ENCODE measurements at places on chromosomes 16 and 17.

DNA sequence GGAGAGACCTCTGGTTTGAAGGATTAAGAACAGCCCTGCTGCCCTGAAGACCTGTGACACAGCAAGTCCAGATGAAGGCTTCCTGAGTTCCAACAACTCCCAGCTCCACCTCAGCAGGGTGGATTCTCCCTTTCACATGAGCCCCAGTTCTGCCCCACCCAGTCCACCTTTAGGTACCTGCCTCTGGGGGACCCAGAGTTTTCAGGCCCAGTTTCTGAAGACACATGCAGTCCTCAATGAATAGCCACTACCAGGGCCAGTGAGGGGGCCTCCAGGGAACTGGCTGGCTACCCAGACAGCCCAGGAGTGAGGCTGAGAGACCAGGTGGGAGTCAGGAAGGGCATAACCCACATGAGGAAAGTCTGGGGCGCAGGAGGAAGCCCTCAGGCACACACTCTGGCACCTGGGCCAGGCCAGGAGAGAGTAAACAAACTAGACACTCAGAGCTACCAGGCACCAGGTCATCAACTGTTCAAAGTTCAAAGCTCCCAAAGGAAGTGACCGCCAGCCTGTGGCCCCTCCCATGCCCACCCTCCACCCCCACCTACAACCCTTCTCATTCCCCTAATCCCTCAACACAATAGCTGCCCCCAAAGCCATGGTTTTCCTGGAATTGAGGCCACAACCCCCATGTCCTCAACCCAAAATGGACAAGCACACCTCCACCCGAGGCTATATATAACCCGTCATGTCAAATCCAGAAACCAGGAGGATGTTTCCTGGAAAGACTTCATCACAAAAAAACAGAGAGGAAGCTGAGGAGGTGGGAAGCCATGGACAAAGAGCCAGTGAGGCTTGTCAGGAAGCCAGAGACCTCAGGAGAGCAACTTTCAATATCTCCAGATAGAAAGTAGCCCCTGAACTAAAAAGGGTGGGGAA is 2.1 kb downstream of the MYO18A start:
- DNase-seq: no peak

- no peak for DNase-seq
Observed at GRCh38 chr17:40480501-40481003, 20.9 kb downstream of the TNS4 start.

GRCh38 chr17:50794361-50794760 is 27.0 kb upstream of the ANKRD40CL start:
- DNase-seq: no peak

DNA sequence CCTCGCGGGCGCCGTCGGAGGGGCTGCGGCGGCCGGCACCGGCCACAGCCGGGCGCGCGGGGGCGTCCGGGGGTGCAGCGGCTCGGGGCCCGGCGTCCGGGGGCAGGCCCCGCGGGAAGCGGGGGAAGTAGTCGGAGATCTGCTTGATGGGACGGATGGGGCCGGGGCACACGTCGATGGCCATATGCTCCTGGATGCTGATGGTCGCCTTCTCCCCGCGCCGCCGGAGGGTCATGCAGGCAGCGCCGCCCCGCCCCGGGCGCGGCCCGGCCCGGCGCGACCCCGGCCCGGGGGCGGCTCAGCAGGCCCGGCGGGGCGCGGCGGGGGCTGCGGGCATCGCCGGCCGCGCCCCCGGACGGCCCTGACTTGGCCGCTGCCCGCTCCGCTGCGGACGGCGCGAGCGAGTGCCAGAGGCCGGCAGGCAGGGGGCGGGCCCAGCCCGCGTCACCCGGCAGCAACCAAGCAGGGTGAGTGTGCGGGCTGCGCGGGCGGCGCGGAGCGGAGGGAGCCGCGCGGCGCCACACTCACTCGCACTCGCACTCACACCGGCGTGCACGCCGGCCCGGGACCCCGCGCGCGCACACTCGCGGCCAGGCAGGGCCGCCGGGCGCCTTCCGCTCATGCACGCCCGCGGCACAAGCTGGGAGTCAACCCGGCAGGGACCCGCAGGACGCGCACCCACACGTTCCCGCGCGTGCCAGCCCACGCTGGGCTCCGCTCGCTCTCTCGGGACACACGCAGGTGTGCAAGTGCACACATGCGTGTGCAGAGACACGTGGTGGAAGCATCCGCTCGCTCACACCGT is at the start of gene DOC2B:
DOC2B (minus strand) TSS at position 406 of the 805 bp plus-strand sequence; CDS start at position 235, 171 bp downstream.
- DNase-seq: no peak

GRCh38 chr17:78141437-78142118 is 4.6 kb upstream of the C17orf99 start:
- no peak for DNase-seq

- no peak for DNase-seq
Observed at GRCh38 chr16:26645614-26646013, 421.1 kb upstream of the C16orf82 start.

DNA sequence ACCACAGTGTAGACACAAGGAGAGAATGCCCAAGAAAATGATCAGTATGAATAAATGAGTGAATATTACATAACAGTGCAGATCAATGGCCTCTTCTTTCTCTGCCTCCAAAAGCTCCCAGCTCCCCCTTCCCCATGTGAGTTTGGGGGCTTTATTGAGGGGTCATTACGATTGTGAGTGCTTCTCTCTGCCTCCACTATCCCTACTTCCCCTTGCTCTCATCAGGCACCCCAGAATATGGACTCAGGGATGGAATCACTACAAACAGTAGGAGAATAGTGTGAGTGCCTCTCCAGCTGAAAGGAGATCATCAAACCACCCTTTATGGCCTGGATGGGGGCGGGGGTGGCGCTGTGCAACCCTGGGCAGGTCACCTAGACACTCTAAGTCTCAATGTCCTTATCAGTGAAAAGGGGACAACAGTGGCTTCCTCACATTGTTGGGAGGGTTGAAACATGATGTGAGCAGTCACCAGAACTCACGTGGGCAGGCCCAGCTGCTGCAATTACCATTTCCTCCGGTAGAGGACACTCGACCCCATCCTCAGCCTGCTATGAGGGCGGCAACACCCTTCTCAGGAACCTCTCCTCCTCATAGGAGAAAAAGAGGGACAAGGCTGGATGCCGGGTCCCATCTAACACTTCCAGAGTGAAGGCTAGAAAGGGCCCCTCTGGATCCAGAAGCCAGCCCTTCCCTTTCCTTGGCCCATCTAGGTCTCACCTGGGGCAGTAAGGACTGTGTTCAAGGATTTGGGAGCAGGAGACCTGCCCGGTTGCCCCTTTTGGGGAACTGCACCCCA is 2.1 kb upstream of the EPOP start:
- DNase-seq: peak; percentile 89

DNA sequence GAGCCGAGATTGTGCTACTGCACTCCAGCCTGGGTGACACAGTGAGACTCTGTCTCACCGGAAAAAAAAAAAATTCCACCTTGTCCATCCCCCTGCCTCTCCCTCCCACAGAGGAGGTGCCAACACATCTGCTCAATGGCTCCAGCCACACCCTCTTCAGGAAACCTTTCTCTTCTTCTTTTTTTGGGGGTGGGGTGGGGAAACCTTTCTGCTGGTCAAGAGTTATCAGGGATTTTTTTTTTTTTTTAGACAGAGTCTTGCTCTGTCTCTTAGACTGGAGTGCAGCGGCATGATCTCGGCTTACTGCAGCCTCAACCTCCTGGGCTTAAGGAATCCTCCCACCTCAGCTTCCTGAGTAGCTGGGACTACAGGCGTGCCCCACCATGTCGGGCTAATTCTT is 18.7 kb downstream of the TNS4 start:
- no peak for DNase-seq

- DNase-seq: no peak
Observed at GRCh38 chr17:9021158-9021991, at the start of gene NTN1. Gene NTN1 (plus strand): TSS chr17:9021510. CDS start chr17:9022374, 864 bp downstream.

DNA sequence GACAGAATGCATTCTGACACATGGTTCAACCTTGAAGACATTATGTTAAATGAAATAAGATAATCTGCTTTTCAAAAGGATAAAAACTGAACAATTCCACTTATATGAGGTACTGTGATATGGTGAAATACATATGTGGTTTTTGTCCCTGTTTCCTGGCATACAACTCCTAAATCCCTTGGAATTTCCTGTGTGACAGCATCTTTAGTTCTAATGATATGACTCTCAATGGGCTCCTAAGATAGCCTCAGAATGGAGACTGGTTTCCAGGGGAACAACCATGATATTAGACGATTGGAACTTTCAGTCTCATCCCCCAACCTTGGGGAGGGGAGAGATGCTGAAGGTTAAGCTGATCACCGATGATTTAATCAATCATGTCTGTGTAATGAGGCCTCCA is 37.7 kb upstream of the PHLPP2 start:
- no peak for DNase-seq

- DNase-seq: no peak
Observed at GRCh38 chr16:14405611-14406537, 224.2 kb downstream of the PARN start.

DNA sequence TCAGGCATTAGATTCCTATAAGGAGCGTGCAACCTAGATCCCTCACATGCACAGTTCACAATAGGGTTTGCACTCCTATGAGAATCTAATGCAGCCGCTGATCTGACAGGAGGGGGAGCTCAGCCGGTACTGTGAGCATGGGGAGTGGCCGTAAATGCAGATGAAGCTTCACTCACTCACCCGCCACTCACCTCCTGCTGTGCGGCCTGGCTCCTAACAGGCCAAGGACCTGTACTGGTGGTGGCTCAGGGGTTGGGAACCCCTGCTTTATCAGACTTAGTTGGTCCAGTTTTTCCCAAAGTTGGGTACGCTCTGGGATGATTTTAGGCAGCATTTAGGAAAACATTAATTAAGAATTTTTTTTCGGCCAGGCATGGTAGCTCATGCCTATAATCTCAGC is 103.8 kb downstream of the MARF1 start:
- no peak for DNase-seq

GRCh38 chr16:11168386-11169051 is 87.5 kb downstream of the SOCS1 start:
- no peak for DNase-seq

GRCh38 chr17:30332057-30332542 is 1.8 kb downstream of the TMIGD1 start:
- DNase-seq: no peak

DNA sequence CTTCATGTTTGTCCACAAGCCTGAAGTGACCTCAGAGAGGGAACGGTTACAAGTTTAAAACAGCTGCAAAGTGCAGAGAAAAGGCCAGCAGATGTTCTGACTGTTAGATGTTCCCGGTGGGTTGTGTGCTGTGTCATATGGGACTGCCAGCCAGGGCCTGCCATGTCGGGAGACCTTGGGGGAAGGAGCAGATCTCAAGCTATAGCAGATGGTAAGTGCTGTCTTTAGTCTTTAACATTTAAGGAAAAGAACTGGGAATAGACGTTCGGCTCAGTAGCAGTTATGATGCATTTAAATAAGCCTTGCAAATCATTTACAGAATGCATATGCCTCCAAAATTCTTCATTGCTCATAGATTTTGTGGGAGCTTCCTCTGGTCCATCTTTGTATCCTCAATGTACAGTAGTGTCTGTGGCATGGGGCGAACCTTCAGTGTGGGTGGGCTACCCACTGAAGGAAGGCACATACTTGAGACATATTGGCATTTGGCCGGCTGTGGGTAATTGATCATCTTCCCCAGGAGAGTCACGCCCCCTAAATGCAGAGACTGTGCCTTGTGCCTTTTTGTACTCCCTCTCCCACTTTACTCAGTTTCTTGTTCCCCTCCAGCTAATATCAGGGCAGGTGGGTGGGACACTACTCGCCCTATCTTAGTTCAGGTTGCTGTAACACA is 131.9 kb downstream of the NPIPB5 start:
- DNase-seq: no peak

- DNase-seq: no peak
Observed at GRCh38 chr16:15834502-15834901, 22.3 kb downstream of the MYH11 start.

- DNase-seq: no peak
Observed at GRCh38 chr17:63947711-63948330, 15.7 kb upstream of the CD79B start.

DNA sequence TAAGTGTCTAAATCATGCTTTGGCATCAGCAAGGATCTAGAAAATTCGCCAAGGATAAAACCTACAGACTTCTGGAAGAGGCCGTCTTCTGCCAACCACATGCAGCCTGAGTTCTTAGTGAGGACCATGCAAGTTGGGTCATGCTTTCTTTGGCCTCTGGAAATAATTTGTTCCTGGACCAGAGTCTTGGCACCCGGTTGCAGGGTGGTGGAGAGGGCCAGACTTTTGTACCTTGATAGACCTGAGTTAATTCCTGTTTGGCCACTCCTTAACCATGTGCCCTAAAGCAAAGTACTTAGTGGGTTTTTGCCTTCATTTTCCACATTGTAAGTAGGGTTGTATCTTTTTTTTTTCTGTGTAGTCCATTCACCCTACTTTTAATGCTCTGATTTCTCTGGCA is 283.4 kb upstream of the IRX5 start:
- DNase-seq: no peak

- DNase-seq: no peak
Observed at GRCh38 chr16:67150047-67150832, 558 bp downstream of the B3GNT9 start.

- no peak for DNase-seq
Observed at GRCh38 chr16:73872856-73873255, 423.8 kb upstream of the PSMD7 start.

- DNase-seq: no peak
Observed at GRCh38 chr16:75048530-75048929, 49.7 kb downstream of the ZNRF1 start.

DNA sequence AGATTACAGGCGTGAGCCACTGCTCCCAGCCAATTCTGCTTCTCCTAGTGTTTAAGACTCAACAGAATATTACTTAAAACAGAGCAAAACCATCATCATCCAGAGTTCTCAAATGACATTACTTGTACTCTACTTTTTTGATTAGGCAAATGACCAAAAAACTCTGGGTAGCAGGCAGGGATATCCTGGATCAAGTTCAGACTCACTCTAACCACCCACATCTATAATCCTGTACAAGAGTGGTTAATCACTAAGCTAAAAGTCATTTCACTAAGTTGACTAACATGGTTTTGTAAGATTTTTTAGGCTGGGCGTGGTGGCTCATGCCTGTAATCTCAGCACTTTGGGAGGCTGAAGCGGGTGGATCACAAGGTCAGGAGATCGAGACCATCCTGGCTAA is 6.8 kb downstream of the NAE1 start:
- DNase-seq: no peak

DNA sequence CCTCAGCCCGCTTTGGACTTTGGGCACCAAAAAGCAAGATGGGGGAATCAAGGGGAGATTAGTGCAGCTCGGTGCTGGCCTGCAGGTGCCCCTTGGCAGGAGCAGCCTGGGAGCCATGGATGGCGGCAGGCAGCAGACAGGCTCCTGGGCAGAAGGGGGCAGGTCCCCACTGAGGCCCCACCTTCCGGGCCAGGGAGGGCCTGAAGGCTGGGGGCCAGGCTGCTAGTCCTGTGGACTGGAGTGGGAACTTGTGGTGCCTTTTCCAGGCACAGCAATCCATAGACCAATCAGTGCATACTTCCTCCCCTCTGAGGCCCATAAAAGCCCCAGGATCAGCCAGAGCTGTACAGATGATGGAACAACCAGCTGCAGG is 64.0 kb downstream of the USP32 start:
- no peak for DNase-seq

- DNase-seq: no peak
Observed at GRCh38 chr17:42653179-42654124, 5.6 kb upstream of the TUBG2 start.

GRCh38 chr17:73586921-73587602 is 57.2 kb downstream of the SDK2 start:
- no peak for DNase-seq
